ENCODE measurements at places on chromosomes 3 and 15.

DNA sequence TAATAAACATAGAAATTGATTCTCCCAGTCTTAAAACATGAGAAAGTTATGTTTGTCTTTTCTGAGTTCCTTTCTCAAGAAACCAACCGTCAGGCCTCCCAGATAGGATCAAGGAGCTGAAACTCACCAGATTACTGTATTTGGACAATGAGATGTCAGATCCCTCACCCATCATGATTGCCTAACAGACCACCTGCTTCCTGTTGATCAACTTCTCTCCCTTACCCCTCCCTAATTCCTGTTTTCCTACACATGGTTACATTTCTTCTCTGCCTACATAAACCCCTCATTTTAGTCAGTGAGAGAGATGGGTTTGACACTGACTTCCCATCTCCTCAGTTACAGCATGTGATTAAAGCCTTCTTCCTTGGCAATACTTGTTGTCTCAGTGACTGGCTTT is 917.5 kb downstream of the FHIT start:
- DNase-seq: no peak

DNA sequence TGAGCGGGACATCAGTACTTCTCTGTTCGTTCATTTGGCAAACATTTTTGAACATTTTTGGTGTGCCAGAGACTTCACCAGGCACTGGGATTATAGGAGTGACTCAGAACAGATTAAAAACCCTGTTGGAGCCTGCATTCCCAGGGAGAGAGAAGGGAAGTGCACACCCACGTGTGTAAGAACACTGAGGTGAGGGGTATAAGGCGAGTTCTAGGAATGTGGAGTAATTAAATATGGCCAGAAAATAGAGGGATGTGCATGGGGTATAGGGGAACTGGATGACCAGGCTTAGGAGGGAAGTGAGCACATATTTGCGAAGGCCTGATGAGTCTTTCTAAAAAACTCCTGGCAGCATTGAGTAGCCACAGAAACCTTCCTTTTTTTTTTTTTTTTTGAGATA is 401.2 kb upstream of the C2CD4B start:
- no peak for DNase-seq

DNA sequence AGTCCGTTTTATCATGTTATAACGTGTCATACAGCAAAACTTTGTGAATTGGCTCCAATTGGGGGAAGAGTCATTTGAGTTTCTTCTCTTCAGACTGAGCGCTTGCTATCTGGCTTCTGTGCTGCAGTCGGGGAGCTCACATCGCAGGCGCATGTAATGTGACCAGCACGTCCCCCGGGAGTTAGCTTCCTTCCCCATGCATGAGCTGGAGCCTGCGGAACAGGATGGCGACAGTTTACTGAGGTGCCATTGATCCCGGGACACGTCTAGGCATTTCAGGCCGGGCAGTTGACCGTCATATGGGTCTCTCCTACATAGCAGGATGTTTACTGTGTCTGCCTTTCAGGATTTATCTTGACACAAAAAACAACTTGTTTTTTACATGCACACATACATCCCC is 44.8 kb downstream of the CMTM8 start:
- DNase-seq: no peak

DNA sequence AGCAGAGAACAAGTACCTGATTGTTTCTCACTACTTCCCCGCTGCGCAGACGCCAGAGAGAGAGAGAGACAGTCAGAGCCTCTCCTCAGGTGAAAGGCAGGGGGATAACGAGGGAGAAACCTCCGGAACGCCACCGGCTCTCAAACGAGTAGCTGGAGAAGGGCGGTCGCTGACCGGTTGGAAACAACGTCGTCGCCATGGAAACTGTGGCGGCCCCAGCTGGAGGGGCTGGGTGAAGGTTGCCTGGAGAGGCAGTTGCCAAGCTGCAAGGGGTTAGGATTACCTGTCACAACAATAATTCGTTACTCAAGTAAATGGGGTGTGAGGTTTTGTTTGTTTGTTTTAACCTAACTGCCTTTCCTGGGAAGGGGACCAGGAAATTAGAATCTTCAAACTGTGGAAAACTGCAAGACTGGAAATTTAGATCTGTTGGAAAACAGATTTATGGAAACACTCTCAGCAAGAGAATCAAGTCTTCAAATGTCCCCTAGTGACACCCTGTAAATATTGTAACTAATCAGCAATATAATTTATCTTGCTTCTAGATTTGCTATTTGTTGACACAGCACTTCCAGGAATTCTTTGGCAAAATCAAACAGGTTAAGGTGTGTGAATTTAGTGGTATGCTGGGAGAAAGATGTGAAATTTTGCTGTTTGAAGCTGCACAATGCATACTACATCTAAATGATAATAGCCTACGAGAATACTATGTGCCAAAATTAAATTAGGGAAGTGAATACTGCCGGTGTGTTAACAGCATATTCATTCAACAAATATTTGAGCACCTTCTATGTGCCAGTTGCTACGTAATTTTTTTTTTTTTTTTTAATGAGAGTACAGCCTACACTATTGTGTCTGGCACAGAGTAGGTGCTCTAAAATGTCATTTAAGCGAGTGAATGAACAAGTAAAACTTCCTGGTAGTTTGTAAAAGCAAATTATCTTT is at the start of gene DNAH12:
TSS of gene DNAH12 (minus strand) at position 164 of the 945 bp plus-strand sequence. CDS start 1,474 bp downstream, outside the sequence.
- DNase-seq: peak; percentile 65

DNA sequence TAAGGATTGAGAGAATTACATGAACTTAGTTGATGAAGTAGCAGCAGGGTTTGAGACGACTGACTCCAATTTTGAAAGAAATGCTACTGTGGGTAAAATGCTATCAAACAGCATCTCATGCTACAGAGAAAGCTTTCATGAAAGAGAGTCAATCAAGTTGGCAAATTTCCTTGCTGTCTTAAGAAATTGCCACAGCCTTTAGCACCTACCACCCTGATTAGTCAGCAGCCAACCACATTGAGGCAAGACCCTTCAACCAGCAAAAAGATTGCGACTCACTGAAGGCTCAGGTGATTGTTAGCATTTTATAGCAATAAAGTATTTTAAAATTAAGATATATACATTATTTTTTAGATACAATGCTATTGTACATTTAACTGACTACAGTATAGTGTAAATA is 80.9 kb downstream of the RAP2B start:
- no peak for DNase-seq

- no peak for DNase-seq
These were observed 270.0 kb downstream of the TLE3 start for GRCh38 chr15:69827751-69828150.

- peak; percentile 31 for DNase-seq
These were observed 1.6 kb upstream of the IDH3A start for GRCh38 chr15:78147566-78147965.

DNA sequence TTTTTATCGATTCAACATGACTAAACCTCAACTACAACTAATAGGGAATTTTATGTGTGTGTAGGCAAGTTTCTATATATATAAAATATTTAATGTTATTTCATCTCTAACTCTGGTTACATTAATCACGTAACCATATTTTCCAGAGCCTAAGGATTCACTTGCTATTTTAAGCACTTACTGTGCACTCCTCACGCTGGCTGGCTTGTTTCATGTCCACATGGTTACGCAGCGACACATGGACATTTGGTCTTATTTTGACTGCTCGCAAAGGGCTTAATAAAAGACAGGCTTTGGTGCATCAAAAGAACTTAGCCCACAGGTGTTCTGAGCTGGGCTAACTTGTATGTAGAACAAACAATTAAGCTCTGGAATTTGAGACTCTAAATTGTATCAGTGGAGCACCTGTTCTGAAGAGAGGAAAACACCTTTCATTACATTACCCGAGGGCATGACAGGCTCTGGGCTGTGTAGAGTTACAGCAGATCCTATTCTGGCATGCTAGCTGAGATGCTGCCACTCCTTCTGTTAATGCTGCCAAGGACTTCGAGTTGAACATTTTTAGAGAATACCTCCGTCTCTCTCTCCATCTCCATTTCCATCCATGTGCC is 130.0 kb upstream of the NR2F2 start:
- no peak for DNase-seq

Measured in mucosa of descending colon (tissue), 3 donors.